IPS DF 6.9 (cell line): ENCODE measurements at places on chromosomes 5 and 9.

DNA sequence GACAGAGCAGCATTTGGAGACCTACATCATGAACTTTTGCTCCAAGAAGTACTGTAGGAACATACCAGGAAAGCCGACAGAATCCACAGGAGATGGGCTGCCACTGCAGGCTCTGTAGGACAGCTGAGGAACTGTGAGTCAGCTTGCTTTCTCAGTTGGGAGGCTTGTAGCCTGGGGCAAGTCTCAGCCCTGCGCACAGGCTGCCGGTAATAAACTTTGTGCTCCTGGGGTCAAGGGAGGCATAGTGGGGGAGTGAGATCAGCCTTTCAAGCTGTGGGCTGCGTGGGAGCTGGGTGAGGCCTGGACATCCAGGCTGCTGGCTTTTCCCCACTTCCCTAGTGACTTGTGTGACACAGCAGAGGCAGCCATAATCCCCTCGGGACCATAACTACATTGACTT, 718.0 kb upstream of the CDH10 start:
- no peak overlapping the region for H3K4me3 ChIP-seq
- no peaks in the 10 kb centered on the region for H3K27me3 ChIP-seq
- no peaks in the 10 kb centered on the region for H3K36me3 ChIP-seq
- no peaks in the 10 kb centered on the region for H3K4me1 ChIP-seq
- no peak overlapping the region for H3K27ac ChIP-seq
- no peak for DNase-seq

DNA sequence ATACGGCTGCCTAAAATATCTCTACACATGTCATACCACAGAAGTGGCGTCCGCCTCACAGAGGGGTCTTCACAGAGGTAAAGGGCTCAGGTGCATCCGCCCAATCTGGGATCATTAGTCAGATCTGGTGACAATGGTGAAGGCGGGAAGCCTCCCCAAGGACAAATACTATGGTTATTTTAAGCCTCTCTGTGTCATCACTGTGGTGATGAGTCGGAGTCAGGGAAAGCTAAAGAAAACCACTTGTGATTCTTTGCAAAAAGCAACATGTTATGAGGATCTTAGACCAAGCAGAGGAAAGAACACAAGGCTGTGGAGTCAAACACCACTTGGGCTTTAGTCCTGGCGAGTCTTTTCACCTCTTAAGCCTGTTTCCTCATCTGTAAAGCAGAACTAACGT, 190.4 kb downstream of the DRD1 start:
- H3K27ac ChIP-seq: no peak overlapping the region
- no peaks in the 10 kb centered on the region for H3K27me3 ChIP-seq

- H3K4me1 ChIP-seq: no peaks in the 10 kb centered on the region
- no peaks in the 10 kb centered on the region for H3K36me3 ChIP-seq
- H3K4me3 ChIP-seq: no peak overlapping the region
- DNase-seq: no peak
- no peaks in the 10 kb centered on the region for H3K27me3 ChIP-seq
- H3K27ac ChIP-seq: no peak overlapping the region
These were observed 47.4 kb downstream of the SLC28A3 start for GRCh38 chr9:84293001-84293798.

- H3K27me3 ChIP-seq: no peaks in the 10 kb centered on the region
- DNase-seq: no peak
- no peak overlapping the region for H3K4me3 ChIP-seq
- H3K27ac ChIP-seq: no peak overlapping the region
- no peaks in the 10 kb centered on the region; the same call in 1 of the 2 replicates for H3K36me3 ChIP-seq
These were observed 7.2 kb downstream of the C9orf72 start for GRCh38 chr9:27566118-27566517.

DNA sequence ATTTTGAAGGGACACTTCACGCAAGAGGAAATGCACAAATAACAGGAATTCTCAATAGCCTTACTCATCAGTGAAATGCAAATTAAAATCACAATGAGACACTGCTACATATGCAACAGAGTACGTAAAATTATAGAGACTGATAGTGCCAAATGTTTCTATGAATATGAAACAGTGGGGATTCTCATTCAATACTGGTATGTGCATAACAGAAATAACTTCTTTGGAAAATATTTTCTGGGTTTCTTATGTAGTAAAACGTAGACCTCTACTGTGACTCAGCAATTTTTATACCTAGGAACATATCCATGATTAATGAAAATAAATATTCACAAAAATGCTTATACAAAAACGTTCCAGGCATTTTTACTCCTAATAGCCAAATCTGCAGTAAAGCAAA, 1625.2 kb downstream of the MAT2B start:
- no peak for DNase-seq
- H3K4me3 ChIP-seq: no peak overlapping the region
- no peak overlapping the region for H3K27ac ChIP-seq
- H3K27me3 ChIP-seq: no peaks in the 10 kb centered on the region

DNA sequence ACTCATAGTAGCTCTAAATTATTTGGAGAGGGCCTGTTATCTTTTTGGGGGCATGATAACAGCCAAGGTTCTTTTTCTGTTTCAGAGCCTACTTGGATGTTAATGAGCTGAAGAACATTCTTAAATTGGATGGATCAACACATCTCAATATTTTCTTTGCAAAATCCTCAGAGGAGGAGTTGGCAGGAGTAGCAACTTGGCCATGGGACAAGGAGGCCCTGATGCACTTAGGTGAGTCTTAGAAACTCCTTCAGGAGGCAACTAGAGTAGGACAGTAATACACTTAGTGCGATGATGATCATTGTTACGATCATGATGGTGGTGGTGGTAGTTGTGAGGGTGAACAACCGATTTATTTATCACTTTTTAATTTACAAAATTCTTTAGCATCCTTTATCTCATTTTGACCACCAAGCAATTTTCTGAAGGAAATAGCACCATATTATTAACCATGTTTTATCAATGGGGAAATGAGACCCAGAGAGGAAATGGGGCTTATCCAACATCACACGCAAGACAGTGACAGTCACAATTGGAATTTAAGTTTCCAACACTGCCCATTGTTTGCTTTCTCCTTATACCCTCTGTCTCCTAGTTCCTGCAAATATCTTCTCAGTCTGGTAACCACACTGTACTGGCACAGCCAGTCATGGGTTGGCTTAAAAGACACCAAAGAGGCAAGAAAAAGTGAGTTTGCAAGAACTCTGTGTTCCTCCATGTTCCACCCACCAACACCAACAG, 54.0 kb downstream of the PAPPA start:
- DNase-seq: no peak
- no peaks in the 10 kb centered on the region for H3K4me1 ChIP-seq
- H3K36me3 ChIP-seq: no peaks in the 10 kb centered on the region
- H3K4me3 ChIP-seq: no peak overlapping the region
- no peak overlapping the region for H3K27ac ChIP-seq

DNA sequence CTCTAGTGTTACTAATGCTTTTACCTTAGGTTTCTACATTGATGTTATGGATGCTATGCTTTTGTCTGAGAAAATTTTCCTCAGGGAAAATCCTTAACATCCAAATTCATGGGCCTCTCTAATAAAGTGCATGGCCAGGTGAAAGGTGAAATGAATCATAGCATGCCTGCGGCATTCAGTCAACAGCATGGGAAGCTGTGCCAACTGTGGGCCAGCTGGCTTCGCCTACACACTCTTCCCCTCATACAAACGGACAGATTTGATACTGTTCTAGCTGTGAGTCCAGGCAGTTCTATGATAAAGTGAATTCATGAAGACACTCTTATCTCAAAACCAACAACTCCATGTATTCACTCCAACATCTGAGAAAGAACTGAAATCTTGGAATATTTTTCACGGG, 374.1 kb downstream of the PLK2 start:
- H3K4me1 ChIP-seq: no peaks in the 10 kb centered on the region
- H3K36me3 ChIP-seq: no peaks in the 10 kb centered on the region
- H3K27ac ChIP-seq: no peak overlapping the region
- H3K27me3 ChIP-seq: no peaks in the 10 kb centered on the region
